Activated T-cell treated with anti-CD3 and anti-CD28 coated beads for 24 hours (primary cell): ENCODE measurements at places on chromosomes 4 and X.

- DNase-seq = no peak
Observed at GRCh38 chrX:48573690-48574269, 504 bp upstream of the RBM3 start.

GRCh38 chr4:112633477-112634235 lies 3.1 kb downstream of the ZGRF1 start:
- no peak for DNase-seq

DNA sequence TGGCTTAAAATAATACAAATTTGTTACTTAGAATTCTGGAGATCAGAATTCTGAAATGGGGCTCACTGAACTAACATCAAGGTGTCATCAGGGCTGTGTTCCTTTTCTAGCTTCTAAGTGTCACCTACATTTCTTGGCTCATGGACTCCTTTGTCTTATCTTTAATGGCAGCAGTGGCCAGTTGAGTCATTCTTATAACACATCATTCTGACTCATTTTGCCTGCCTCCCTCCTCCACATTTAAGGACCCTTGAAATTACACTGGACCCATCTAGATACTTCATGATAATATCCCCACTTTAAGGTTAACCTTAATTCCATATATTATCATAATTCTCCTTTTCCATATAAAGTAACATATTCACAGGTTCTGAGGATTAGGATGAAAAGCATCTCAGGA lies 215.9 kb downstream of the GUCY2F start:
- no peak for DNase-seq

- DNase-seq = no peak
Observed at GRCh38 chrX:3252744-3253143, 93.7 kb downstream of the MXRA5 start.

DNA sequence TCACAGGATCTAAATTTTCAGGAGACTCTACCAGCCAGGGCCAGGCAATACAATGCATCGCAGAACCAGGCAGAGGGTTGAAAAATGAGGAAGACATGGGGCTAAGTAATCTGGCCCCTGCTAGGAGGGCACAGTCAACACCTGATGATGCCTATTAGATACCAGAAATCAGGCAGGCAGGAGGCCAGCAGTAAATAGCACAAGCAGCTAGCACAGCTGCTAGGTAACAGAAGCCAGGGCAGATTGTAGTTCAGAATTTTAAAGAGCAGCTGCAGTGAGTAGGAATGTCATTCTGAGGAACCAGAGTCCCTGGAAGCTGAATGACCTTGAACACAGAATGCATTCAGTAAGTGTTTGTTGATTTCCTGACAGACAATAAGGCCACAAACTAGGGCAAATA lies 38.8 kb upstream of the TRPC5OS start:
- no peak for DNase-seq
